Hematopoietic multipotent progenitor cell treated with erythropoietin and hydrocortisone succinate and interleukin-3 and kit ligand, for 8 days (in vitro differentiated cells): ENCODE measurements at places on chromosomes 7 and 10.

DNA sequence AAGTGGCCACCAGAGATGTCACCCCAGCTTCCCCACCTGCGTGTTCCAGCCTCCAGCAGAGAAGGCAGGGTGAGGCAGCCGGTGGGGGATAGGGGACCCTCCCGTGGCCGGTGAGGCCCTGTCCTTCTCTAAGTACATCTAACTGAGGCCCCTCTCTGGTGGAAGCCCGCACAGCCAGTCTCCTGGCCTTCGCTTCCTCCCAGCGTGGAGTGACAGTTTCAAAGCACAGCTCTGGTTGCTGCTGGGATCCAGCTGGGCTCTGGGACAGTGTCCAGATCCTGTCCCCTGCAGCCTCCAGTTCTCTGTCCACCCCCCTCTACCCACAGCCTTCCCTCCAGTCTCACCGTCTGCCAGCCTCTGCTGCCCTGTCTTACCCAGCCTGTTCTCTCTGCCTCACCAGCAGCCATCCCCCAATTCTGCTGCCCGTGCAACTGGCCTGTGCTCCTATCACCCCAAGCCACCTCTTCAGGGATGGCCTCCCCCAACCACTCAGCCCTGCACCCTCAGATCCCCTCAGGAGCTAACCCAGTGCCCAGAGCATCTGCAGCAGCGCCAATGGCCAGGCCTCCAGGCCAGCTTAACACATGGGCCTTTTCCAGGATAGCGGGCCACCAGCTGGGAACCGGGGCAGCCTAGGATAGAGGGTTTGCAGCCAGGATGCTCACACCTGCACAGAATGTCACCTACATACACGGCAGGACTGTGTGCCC lies 16.3 kb upstream of the SH2B2 start:
- no peak for DNase-seq

- no peak for DNase-seq
These were observed 186.2 kb upstream of the PDE1C start for GRCh38 chr7:32256376-32256775.

DNA sequence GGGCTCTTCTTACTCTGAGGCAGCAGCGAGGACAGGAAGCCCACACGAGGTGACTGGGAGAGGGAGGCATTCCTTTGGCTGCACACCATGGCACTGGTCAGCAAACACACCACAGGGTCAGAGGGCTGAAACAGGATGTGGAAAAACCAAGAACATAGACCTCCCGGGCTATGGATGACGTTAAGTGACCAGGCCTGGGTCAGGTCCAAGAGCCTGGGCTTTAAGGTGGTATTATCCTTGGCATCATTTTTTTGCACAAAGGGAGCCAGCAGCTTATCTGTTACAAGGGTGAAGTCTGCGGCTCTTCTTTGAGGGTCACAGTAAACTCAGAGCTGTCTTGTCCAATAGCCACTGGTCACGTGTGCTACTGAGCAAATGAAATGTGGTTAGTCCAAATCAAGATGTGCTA lies 7.0 kb downstream of the WDR91 start:
- no peak for DNase-seq

GRCh38 chr7:93430917-93431588 lies 143.5 kb downstream of the CALCR start:
- no peak for DNase-seq

GRCh38 chr10:69222157-69223027 lies 2.3 kb downstream of the HKDC1 start:
- DNase-seq, result peak; percentile 90

GRCh38 chr7:55083206-55083605 lies 64.4 kb downstream of the EGFR start:
- no peak for DNase-seq

- DNase-seq, result no peak
These were observed 27.1 kb upstream of the SLC35B4 start for GRCh38 chr7:134343796-134344195.

DNA sequence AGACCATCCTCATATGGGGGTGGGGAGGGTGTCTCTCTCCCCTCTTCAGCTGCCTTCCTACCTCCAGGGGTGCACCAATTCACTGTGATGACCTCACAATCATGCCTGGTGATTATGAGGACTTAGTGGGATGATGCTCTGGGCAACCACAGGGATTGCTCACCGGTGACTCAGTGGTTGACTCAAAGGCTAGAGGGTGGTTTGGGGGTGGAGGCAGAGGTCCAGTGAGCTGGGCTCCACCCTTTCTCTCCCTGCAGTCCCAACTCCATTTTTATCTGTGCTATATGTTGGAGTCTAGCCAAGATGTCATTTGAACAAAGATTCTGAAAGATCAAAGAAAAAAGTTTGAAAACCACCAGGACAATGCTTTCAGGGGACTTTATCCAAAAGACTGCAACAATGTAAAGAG lies 286.9 kb downstream of the KCNMA1 start:
- DNase-seq, result peak; percentile 56

DNA sequence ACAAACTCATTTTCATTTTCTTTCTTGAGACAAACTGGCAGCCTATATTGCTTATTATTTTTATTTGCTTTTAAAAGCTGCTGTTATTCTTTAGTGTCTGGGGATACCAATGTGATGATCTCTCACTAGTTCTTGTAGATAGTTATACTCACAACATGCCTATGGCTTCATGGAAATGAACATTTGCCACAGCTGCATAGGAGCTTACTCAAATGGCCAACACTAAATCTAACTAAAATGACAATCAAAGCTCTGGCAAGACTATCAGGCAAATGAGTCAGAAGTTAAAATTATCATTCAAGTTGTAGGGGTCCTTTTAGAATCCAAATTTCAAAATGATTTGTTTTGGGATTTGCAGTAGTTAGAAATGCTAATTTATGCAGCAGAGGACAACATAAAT lies 225.9 kb downstream of the ANK3 start:
- DNase-seq, result no peak

- DNase-seq, result no peak
These were observed 10.5 kb downstream of the STYXL1 start for GRCh38 chr7:76037310-76037709.

- peak; percentile 23 for DNase-seq
These were observed 534 bp downstream of the FZD9 start for GRCh38 chr7:73433924-73434700.

- no peak for DNase-seq
These were observed 36.7 kb downstream of the CFAP46 start for GRCh38 chr10:132905661-132906060.

GRCh38 chr10:12755075-12755474 lies 246.4 kb downstream of the CCDC3 start:
- DNase-seq, result no peak

- DNase-seq, result peak; percentile 56
These were observed 67.6 kb downstream of the CREB3L2 start for GRCh38 chr7:137934176-137934826.

DNA sequence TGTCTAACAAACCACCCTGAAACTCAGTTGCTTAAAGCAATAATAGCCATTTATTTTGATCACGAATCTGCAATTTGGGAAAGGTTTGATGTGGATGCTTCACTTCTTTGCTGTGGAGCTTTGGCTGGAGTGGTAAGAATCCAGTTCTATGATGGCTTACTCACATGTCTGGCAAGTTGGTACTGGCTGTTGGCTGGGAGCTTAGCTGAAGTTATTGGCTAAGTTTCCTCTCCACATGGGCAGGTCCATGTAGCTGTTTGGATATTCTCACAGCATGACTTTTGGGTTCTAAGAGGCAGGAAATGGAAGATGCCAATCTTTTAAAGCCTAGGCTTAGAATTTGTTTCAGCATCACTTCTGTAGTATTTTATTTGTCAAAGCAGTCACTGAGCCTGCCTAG lies 277.6 kb upstream of the NRP1 start:
- no peak for DNase-seq

GRCh38 chr10:77939561-77940001 lies 13.0 kb upstream of the DLG5 start:
- no peak for DNase-seq

GRCh38 chr7:136074843-136075242 lies 97.7 kb upstream of the MTPN start:
- no peak for DNase-seq

DNA sequence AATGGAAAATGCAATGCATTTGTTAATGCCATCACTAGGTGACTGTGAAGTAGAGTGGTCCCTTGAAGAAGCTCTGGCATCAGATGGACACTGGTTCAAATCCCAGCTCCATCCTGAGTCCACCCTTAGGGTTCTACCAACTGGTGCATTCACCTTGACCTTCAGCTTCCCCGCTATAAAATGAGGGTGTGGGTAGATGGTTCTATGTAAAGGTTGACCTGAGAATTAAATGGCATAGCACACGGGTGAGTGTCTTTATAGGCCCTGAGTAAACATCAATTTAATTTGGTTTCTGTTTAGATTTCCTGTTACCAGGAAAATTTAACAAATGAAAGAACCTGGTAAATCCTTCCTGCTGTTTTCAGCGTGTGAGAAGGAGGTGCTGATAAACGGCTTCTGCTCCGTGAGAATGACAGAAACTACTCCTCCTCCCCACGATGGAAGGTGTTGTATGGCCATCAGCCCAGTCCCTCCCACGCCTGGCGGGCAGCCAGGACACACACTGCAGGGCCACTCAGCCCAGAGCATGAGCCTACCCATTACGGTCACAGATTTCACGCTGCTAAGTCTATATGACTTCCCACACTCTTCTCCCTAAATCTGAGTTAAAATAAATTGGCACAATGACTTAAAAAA lies 210.1 kb downstream of the TNS3 start:
- peak; percentile 85 for DNase-seq

GRCh38 chr10:72801263-72801868 lies 92.2 kb upstream of the OIT3 start:
- no peak for DNase-seq

GRCh38 chr10:117807441-117807840 lies 239.3 kb downstream of the RAB11FIP2 start:
- no peak for DNase-seq

- peak; percentile 98 for DNase-seq
These were observed 14.4 kb downstream of the MXI1 start for GRCh38 chr10:110221721-110222261.

- no peak for DNase-seq
These were observed 121.5 kb upstream of the PRSS58 start for GRCh38 chr7:142379201-142379885.

DNA sequence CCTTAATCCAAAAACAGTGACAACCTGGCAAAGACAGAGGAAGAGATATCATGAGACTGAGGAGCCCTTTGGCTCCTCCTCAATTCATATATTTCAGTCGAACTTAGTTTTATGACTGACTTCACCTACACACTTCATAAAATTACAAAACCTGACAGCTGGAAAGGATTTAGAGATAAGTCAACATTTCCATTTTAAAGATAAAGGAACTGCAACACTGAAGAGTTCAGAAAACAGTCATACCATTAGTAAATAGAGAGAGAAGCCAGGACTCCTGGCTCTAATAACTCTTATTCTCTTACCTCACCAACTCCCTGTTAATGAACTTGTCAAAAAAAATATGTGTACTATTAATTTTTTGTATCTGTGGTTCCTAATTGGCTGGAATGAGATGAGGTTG lies 141.0 kb upstream of the COL1A2 start:
- DNase-seq, result no peak

- DNase-seq, result no peak
These were observed 37.0 kb downstream of the GHRHR start for GRCh38 chr7:31000779-31001178.

DNA sequence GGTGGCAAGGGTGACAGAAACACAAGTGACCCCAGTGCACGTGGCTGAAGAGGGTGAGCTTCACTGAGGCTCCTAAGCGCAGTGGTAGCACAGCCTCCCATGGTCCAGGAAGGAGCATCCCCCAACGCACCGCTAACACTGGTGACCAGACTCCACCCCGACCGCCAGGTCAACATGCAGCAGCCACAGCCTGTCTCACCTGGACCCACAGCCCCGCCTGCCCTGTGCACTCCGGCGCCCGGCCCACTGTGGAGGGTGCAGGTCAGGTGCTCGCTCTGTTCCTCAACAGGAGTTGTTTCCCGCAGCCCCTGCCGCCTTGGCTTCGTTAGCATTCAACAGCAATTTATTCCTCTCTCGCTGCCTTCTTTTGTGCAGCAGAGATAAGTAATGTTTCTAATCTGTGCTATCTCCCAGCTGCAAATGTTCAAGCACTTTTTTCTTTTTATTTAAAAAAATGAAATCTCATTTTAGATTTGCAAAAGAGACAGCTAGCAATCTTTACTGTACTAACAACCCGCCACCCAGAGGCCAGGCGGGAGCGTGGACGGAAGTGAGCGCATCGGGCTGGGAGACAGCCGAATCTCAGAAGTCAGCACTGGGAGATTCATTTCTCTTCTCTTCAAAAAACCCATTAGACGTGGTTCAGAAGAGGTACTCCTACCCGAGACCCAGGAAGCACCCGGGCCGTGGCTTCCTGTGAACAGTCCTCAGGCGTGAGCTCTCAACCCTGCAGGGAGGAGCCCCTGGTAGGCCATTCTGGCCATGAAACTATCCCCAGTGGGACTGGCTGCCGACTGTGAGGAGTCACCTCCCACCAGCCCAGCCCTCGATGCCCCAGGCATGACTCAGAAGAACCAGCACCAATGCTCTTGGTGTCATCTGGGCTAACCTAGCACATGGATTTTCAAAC lies 133.4 kb downstream of the MAD1L1 start:
- peak; percentile 23 for DNase-seq

- no peak for DNase-seq
These were observed 20.1 kb upstream of the EN2 start for GRCh38 chr7:155437836-155438235.

DNA sequence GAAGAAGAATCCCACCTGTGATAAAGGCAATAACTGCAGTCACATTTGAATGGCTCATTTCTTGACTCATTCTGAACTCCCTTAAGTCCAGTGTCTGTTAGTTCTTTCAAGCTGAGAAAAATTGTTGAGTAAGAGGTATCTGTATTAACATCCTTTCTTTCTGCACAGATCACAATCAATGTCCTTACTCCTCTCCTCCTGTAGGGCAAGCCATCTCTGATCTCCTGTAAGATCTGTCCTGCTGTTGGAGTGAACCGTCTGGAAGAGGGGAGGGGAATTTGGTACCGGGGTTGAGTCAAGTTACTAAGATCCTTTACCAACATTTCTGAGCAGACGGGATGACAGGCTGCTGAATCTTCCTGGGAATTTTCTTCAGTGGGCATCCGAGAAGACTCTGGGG lies 19.6 kb upstream of the RGS10 start:
- DNase-seq, result no peak

GRCh38 chr10:25692761-25693160 lies 241.3 kb upstream of the MYO3A start:
- DNase-seq, result no peak

GRCh38 chr7:114540291-114540690 lies 125.7 kb downstream of the FOXP2 start:
- no peak for DNase-seq

- no peak for DNase-seq
These were observed 345.8 kb downstream of the KCNMA1 start for GRCh38 chr10:77291596-77292505.

- DNase-seq, result no peak
These were observed 15.7 kb upstream of the ARMC3 start for GRCh38 chr10:22911889-22912762.

GRCh38 chr7:151736403-151736909 lies 140.5 kb downstream of the PRKAG2 start:
- DNase-seq, result no peak

GRCh38 chr7:127820732-127821085 lies 168.7 kb downstream of the SND1 start:
- no peak for DNase-seq

- no peak for DNase-seq
These were observed 5.4 kb downstream of the PPP1R17 start for GRCh38 chr7:31692451-31692850.

GRCh38 chr10:26860102-26860442 lies 686 bp downstream of the ABI1 start:
- DNase-seq, result peak; percentile 77
